ENCODE measurements at places on chromosomes 5 and 9. TPM values are rescaled to one million over a fixed set of nuclear protein-coding genes. Genes with fewer than 3 reads are reported as not detected.

GRCh38 chr9:36976371-36977030 lies 57.6 kb downstream of the PAX5 start:
- DNase-seq, result no peak

DNA sequence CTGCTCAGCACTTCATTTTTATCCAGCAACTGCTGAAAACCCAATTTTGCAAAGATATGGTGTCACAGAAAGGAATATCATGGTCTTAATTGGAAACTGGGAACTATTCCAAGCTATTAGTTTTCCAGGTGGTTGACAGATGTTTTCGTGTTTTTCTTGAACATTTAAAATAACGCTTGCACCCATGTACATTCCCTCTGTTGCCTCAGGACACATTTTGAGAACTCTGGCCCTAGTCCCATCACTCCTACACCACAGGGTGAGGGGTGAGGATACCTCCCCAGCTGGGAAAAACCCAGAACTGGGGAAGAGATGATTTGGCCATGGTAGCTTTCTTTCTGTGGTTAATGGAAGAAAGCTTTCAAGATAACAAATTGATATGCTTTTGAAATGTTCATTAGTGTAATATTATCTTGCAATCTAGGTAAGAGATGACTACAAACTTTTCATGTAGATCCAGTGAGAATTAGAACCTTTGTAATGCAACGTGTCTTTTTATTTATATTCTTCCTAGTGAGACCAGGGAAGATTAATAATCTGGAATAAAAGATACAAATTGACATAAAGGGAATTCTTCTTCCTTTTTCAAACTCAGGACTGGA lies 627.0 kb downstream of the RAB3C start:
- DNase-seq, result no peak

DNA sequence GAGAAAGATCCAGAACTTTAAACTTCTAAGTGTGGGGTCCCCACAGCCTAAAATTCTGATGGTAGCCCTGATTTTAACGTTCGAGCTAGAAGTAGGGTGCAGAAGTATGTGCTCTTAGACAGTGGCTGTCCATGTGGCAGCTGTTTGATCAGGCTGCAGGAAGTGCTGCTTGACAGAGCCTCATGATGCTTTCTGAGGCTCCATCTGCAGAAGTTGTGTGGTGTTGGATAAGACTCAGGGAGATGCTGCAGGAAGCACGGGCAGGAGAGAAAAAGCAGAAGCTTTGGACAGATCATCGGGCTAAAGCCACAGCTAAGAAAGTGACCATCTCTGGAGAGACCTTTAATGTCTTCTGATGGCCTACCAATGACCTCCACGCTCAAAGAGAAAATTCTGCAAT lies 8.1 kb downstream of the MTMR12 start:
- no peak for DNase-seq

DNA sequence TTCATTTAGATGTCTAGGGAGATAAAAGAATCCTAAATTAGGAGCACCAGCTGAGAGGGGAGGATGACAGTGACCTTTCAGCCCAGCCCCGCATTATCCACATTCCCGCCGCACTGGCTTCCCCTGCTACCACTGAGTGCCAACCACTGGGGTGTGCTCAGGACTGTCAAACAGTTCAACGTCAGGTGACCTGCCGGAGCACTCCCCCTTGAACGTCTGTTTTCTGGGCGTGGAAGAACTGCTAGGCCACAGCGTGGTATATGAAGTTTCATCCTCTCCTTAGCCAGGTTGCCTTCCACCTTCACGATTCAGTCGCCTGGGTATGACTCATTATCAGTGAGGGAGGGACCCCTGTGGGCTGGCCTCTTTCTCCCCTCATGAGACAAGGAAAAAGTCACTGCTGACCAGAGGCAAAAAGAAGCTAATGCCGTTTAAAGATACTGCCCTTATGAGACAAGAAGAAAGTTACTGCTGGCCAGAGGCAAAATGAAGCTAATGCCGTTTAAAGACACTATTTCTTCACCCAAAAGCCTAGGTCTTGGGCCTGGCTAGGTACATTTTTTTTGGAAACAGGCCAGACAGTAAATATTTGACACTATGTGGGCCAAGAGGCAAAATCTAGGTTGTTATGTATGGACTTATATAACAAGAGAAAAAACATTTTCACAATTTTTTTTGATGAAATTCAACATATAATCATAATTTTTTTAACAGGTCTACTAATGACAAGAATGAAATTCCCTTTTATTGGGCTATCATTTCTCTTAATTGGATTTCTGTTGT lies 4.6 kb downstream of the NMRK1 start:
- peak; percentile 55 for DNase-seq

FOXD4L6 gene
- polyA plus RNA-seq, result 0.05 TPM

SLC24A2 gene
- under 0.01 TPM for polyA plus RNA-seq

PRSS3 gene
- 986 TPM for polyA plus RNA-seq

CDC20B gene
- polyA plus RNA-seq, result not detected

C9orf43 gene
- polyA plus RNA-seq, result 0.68 TPM

CAMK4 gene
- 0.12 TPM for polyA plus RNA-seq

SPINK6 gene
- not detected for polyA plus RNA-seq

PKD2L2 gene
- polyA plus RNA-seq, result not detected
